ENCODE measurements at places on chromosomes 13 and 19.

DNA sequence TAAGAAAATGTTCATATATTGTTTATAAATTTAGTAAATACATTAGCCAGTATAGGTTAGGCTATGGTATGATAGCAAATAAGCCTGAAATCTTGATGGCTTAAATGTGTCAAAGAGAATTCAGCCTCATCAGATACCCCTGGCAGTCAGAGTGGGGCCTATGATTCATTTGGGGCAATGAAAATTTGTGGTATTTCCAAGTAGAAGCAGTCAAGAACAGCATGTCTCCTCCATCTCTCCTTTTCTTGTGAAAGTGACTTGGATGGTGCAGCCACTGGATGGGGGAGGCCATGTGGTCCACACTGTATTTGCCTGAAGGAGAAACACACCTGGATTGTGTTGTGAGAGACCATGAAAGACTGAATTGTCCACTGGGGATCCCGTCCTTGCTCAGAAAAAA lies 82.7 kb downstream of the DLEU7 start:
- no peak for DNase-seq

DNA sequence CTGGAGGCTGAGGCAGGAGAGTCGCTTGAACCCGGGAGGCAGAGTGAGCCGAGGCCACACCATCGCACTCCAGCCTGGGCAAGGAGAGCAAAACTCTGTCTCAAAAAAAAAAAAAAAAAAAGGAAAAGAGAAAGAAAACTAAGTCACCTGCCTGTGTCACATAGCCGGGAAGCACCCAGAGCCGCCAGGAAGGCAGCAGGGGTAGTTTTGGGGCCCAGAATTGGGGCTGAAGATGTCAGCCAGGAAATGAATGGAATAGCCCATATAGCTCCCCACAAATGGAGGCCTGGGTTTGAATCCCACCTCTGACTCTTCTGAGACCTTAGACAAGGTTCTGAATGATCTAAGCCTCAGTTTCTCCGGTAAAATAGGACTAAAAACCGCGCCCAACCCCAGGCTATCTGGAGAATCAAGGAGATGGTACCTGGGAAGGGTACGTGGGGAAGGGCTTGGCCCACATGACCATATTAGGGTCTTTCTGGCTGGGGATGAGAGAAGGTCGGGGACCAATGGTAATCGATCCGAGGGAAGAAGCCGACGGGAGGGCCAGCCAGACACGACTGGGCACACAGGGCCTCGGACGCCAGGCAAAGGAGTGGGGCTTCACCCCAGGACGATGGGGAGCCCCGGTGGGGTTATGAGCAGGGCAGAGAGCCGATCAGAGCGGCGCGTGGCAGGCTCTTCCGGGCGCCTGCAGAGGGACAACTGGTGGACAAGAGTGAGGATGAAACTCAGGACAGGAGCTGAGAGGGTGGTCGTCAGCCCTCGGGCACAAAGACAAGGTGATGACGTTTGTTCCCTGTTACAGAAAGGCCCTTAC lies 14.4 kb downstream of the CCDC124 start:
- no peak for DNase-seq

GRCh38 chr19:51615991-51616390 lies 14.2 kb downstream of the SIGLEC5 start:
- no peak for DNase-seq

GRCh38 chr13:31048521-31048920 lies 113.2 kb downstream of the HSPH1 start:
- no peak for DNase-seq

DNA sequence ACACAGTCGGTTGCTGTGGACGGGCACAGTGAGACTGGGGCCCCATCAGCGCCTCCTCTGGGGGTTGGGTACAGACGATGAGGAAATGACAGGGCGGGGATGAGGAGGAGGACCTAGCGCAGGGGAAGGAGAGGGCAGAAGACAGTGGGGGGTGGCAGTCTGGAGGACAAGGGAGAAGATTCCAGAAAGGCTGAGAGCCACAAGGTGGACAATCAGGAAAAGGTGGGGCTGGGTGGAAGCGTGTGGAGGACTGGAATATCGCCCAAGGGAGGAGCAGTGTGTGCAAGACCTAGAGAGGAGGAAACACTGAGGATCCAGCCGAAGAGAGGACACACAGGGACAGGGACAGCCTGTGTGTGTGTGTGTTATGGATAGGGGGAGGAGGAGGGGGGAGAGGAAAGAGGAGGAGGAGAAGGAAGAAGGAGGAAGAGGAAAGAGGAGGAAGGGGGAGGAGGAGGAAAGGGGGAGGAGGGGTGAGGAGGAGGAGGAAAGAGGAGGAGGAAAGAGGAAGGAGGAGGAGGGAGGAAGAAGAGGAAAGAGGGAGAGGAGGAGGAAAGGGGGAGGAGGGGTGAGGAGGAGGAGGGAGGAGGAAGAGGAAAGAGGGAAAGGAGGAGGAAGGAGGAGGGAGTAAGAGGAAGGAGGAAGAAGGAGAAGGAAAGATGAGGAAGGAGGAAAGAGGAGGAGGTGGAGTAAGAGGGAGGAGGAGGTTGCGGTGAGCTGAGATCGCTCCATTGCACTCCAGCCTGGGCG lies 15.8 kb upstream of the GARIN5A start:
- peak; percentile 61 for DNase-seq

DNA sequence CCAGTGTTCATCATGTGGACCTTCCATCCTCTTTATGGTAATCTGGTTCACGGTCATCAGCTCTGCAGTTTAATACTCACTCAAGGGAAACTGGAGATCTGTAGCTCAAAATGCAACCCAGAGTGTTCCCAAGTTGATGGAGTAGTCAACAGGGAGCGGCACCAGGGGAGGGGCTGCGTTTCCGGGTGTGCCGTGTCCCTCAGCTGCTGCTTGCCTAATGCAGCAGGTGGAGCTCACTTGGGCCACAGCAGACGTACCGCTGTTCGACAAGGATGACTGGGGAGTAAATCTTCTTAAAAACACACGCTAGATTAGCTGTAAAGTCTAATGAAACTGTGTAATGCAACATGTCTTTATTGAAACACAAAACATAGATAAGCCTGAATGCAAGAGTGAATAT lies 81.1 kb downstream of the TNFSF13B start:
- DNase-seq: no peak

DNA sequence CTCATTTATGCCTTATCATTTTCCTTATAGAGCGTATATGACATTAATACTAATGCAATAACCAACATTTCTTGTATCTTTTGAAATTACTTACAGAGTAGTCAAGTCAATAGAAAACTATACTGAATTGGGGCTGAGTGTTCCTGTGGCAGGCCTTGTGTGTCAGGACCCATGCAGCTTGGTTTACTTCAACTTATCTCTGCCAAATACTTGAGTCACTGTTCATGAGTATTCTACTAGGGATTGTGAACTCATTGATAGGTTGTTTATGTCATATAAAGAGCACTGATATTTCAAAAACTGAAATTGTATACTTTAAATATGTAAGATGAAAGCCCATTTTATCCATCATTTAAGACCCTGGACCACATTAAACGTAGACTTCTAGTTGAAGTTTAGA lies 688.6 kb upstream of the SLITRK1 start:
- no peak for DNase-seq

GRCh38 chr13:87089391-87089790 lies 581.8 kb upstream of the SLITRK5 start:
- no peak for DNase-seq

- peak; percentile 78 for DNase-seq
Observed at GRCh38 chr13:49669735-49670309, 21.5 kb downstream of the EBPL start.

DNA sequence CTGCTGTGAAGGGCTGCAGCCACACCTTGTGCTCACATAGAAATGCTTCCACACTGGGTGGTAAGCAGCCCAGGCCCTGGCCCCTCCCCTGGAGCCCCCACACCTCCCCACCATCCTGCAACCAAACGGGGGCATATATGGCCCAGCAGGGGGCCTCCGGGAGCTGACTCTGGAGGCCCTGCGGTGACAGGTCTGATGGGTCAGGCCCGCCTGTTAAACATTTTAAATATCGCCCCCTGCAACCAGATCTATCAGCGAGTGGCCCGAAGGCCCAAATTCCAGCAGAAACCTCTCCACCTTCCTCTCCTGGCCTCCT lies 48.0 kb upstream of the KATNAL1 start:
- peak; percentile 25 for DNase-seq

DNA sequence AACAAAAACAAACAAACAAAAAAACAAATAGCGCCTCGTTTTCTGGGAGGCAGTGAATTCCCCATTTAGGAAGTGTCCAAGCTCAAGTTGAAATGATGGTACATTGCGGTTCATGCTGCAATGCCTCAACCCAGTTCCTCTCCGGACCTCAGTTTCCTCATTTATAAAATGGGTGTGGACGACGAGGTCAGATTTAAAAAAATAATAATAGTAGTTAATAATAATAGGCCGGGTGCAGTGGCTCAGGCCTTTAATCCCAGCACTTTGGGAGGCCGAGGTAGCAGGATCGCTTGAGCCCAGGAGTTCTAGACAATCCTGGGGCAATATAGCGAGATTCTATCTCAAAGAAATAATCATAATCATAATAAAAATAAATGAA lies 15.5 kb upstream of the ERCC1 start:
- DNase-seq: no peak

DNA sequence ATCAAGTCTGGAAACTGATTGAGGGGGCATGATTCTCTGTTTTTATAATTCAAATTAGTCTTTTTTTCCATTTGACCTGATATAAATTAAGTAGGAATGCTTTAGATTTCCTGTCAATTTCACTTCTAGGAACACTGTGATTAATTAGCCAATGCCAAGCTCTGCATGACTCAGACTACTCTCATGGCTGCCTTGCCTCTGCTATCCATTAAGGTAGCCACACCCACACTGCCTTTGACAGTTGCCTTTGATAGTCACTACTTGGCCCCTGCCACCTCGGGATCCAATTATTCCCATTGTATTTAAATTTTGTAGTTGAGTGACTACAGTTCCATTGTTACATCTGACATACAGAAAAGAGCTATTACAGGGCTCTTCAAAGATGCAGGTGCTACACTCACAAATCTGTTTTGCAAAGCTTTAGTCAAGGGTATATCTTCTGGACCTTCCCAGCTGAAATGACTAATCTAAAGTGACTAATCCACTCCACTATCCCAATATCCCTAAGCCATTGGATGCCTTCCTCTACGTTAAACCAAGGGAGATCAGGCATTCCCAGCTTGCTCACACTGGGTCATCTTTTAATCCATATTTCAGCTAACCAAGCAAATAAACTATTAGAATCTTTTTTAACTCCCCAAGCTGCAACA lies 1193.1 kb upstream of the MIR17HG start:
- no peak for DNase-seq

DNA sequence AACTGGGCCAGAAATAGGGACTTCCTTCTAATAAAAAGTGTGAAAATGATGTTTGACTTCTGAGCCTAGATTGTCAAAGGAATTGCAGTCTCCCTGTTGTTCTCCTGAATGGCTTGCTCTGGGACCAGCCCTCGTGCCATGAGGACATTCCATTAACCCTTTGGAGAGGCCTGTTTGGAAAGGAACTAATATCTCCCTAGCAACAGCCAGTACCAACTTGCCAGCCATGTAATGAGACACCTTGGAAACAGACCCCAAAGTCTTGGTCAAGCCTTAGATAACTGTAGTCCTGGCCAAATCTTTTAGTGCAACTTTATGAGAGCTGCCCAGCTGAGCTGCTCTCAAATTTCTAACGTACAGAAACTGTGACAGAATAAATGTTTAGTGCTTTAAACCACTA lies 8.2 kb upstream of the SIAH3 start:
- DNase-seq: no peak

GRCh38 chr13:79307866-79308298 lies 98.2 kb downstream of the RBM26 start:
- peak; percentile 5 for DNase-seq

DNA sequence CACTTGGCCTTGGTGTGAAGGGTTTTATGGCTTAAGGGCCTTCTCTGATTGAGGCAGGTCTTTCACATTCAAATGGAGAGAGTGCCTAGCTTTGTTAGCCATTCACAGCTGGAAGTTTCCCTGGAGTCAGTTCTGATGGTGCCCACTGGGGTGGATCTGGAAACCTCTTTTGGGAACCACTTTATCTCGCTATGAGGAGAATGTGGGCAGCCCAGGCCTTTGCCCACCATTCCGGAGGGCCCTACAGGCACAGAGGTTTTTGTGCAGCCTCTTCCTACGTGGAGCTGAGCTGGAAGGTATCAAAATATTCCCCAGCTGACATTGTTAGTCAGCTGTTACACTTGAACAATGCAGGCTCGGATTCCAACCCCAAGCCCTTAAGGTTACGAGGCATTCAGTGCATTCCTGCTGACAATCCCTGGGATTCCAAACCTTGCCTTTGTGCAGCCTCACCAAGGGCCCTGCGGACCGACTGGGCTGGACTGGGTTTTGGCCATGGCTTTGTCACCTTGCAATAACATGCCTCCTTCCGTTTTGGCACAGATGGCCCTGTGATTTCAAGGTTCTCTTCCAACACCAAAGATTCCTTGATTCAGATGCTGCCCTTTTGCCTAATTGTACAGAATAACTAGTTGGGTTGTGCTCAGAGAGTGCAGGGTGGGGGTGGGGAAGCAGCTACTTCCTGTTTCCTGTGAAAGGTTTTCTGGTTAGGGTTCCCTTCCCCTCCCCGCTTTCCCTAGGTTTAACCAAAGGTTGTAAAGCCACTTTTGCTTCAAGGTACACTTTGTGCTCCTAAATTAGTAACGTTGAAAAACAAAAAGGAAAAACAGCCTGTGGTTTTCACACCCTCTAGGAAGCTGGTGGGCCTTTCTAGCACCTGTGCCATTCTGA lies 27.0 kb downstream of the SAE1 start:
- DNase-seq: peak; percentile 25

DNA sequence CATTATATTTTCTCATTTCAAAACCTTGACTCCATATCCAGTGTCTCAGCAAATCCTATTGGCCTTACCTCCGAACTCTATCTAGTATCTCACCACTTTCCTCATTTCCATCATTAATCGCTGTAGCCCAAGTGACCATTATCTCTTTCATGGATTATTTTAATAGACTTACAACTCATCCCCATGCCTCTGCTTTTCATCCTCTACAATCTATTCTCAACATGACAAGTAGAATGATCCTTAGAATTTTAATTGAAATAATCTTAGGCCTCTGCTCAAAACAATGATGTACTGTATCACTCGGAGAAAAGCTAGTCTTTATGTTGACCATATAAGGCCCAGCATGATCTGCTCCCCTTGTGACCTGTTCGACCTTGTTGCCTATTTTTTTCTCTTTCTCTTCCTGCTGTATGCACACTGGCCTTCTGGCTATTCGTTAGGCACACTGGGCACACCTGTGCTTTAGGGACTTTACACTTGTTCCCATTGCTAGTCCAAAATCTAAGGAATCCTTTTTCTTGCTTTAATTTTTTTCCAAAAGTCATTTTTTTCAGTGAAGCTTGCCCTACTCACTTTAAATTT lies 21.4 kb downstream of the DNAJC15 start:
- DNase-seq: no peak

GRCh38 chr13:20057214-20057613 lies 98.7 kb downstream of the ZMYM2 start:
- no peak for DNase-seq

- no peak for DNase-seq
Observed at GRCh38 chr13:20428666-20429644, 96.7 kb downstream of the CRYL1 start.

- DNase-seq: no peak
Observed at GRCh38 chr13:51590231-51590970, 6.1 kb downstream of the WDFY2 start.

Measured in retina (tissue), 1 donor.